ENCODE measurements at places on chromosomes 16 and 17.

- no peak for DNase-seq
These were observed 161.5 kb upstream of the RBFOX1 start for GRCh38 chr16:7171151-7171550.

DNA sequence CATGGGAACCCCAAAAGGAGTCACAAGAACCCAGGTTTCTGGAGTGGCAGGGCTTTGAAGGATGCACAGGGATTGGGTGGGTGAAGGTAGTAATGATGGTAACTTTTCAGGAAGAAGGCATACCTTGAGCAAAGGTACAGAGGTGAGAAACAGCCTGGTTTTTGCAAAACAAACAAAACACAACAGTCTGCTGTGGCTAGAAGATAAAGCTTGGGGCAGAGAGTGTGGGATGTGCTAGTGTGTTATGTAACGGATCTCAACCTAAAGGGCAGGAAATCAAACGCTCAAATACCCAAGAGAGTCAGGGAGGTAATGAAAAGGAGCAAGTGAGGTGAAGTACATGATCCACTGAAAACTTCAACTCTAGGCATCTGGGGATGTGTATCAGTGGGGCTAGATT is 4.6 kb downstream of the PTGES3L start:
- DNase-seq, result no peak

GRCh38 chr17:13263746-13264145 is 245.9 kb upstream of the ELAC2 start:
- no peak for DNase-seq

DNA sequence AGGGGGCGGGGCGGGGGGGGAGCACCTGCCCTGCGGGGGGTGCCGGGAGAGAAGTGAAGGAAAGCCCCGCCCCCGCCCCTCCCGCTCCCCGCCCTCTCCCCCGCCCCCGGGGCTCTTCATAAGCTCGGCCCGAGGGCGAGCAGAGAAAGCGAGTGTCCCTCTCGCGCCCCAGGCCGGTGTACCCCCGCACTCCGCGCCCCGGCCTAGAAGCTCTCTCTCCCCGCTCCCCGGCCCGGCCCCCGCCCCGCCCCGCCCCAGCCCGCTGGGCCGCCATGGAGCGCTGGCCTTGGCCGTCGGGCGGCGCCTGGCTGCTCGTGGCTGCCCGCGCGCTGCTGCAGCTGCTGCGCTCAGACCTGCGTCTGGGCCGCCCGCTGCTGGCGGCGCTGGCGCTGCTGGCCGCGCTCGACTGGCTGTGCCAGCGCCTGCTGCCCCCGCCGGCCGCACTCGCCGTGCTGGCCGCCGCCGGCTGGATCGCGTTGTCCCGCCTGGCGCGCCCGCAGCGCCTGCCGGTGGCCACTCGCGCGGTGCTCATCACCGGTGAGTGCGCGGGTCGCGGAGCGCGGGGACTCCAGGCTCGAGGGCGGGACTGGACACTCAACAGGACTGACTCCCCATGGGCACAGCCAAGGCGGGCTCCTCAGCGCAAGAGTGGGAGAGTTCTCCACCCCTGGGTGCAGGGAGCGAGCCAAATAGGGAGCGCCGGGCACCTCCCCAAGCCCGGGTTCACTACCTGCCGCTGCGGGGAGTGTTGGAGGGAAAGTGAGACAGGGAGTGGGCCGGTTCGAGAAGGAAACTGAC is at the start of gene HSD11B2:
TSS of gene HSD11B2 (plus strand) at position 145 of the 798 bp plus-strand sequence. CDS start at position 273, 128 bp downstream.
- peak; percentile 62 for DNase-seq

GRCh38 chr17:34366529-34367107 is 3.6 kb upstream of the CCL1 start:
- no peak for DNase-seq

- DNase-seq, result no peak
These were observed 34.7 kb upstream of the KLHDC4 start for GRCh38 chr16:87800497-87800896.

DNA sequence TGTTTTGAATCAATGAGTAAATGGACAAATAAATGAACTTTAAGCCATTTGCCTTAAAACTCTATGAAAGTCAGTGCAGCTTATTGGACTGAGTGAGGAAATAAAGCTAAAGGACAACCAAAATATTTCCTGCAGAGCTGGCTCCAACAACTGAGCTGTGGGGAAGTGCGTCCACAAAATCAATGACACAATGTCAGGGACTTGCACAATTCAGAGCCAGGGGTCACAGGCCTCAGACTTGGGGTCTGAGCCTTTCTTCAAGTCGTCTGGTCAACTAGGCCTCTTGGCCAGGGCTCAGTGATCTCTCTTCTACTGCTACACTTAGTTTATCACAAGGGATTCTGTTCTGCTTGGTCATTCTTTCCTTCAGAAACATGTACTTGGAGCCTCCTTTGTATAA is 26.2 kb upstream of the RHBDL3 start:
- no peak for DNase-seq

DNA sequence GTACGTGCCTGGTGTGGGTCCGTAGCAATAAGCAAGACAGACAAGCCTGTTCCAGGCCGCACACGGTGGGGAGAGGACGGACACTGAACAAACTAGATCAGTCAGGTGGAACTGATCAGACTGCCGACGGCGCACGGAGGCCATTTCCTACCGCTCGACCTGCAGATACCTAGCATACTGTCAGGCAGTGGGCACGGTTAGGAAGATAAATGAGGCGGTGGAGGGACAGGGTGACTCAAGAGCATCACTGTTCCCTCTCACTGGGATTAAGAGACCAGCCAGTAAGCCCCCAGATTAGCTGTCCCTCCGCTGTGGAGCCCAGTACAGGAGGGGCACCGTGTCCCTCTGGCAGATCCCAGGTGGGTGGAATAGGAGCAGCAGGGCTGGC is 4.8 kb downstream of the AANAT start:
- no peak for DNase-seq

DNA sequence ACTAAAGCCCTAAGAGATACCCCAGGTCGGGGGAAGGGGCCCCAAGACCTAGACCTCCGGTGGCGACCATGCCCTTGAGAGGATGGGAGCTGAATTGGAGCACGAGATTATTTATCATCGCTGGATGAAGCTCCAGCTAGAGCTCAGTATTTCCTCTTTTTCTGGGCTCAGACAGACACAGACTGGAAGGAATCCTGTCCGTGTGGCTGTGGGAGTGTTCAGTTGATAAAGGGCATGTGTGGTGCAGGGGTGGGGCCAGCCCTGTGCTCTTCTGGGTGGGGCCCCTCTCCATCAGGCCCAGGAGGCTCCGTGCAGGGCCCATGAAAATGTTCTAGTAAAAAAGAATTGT is 6.3 kb upstream of the CBX4 start:
- peak; percentile 93 for DNase-seq

GRCh38 chr17:78131172-78132083 is 857 bp downstream of the TMC8 start:
- peak; percentile 68 for DNase-seq

GRCh38 chr17:74190154-74190553 is 13.3 kb upstream of the RPL38 start:
- DNase-seq, result peak; percentile 73

DNA sequence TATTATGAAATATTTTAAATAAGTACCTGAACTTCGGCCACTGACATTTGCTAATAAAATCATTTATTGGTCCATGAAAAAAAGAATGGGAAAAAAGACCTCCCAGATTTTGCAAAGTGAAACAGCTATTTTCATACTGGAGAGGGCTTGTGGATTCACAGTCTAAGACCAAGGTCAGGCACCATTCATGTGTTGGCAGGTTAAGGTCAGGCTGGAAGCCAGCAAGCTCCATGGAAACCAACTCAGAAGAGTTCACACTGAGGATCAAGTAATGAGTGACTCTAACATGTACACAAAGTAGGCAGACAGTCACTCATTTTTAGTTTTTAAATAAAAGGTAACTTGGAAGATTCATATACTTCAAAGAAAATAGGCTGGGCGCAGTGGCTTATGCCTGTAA is 3.4 kb downstream of the DNAJA2 start:
- no peak for DNase-seq

- DNase-seq, result no peak
These were observed 62.0 kb downstream of the FOXL1 start for GRCh38 chr16:86640265-86640843.

GRCh38 chr17:65953316-65954147 is 238.4 kb downstream of the CEP112 start:
- DNase-seq, result no peak

GRCh38 chr17:82881900-82882714 is 42.3 kb upstream of the ZNF750 start:
- DNase-seq, result no peak

- no peak for DNase-seq
These were observed 225.3 kb upstream of the TBX2 start for GRCh38 chr17:61174310-61174709.

- no peak for DNase-seq
These were observed 43.4 kb downstream of the IRX6 start for GRCh38 chr16:55367301-55367811.

DNA sequence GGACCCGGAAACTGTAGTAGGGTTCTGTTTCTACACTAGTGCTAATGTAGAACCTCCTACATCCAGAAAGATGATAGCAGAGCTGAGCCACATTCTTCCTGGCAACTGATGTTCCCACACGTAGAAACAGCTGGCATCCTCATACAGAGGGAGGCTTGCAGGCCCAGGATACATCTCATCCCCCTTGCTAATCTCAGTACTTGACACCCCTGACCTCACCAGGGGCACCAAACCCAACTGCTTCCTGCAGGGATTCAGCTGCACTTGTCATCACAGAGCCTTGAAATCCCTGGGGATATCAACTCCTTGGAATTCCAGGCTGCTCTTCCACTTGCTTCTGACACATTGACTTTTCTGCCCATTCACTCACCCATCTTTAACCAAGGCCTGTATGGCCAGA is 75.2 kb upstream of the HSBP1 start:
- no peak for DNase-seq

- peak; percentile 60 for DNase-seq
These were observed 103.2 kb downstream of the SOCS1 start for GRCh38 chr16:11152677-11153331.

- DNase-seq, result no peak
These were observed 31.0 kb downstream of the CFDP1 start for GRCh38 chr16:75402159-75402820.

GRCh38 chr17:28529013-28529400 is 22.9 kb downstream of the FOXN1 start:
- DNase-seq, result no peak

DNA sequence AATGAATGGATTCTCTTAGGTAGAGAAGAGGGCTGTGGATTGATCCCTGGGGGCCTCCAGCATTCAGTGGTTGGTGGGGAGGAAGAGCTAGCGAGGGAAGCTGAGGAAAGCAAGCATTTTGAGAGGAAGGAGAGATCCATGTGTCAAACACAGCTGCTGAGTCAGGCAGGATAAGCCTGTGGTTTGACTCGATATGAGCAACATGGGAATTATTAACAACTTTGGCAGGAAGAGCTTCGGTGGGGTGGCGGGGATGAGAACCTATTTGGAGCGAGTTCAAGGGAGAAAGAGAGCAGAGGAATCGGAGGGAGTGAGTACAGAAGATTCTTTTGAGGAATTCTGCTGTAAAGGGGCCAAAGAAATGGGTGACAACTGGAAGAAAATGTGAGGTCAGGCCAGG is 59.5 kb upstream of the CDC42EP4 start:
- no peak for DNase-seq

GRCh38 chr16:11139326-11140097 is 116.5 kb downstream of the SOCS1 start:
- no peak for DNase-seq

GRCh38 chr17:82412535-82413520 is 5.3 kb upstream of the HEXD start:
- peak; percentile 61 for DNase-seq

GRCh38 chr16:2174396-2175131 is 19.0 kb downstream of the TRAF7 start:
- no peak for DNase-seq

GRCh38 chr17:79631640-79632431 is 21.0 kb upstream of the RBFOX3 start:
- DNase-seq, result no peak

Data from hematopoietic multipotent progenitor cell treated with erythropoietin and hydrocortisone succinate and interleukin-3 and kit ligand, for 6 days (in vitro differentiated cells).